ENCODE measurements at places on chromosomes 16 and 17. TPM values are rescaled to one million over a fixed set of nuclear protein-coding genes. Genes with fewer than 3 reads are reported as not detected.
A peak's percentile ranks its signal among the peaks of the same experiment; 100 is the strongest.

The KIFC3 gene
- total RNA-seq, result 14.0 TPM

The MAF gene
- 9.0 TPM for total RNA-seq

The CA10 gene
- total RNA-seq, result 23.4 TPM

The MYADML2 gene
- 0.36 TPM for total RNA-seq

The C1QTNF1 gene
- total RNA-seq, result 0.73 TPM

The KCNAB3 gene
- total RNA-seq, result 3.2 TPM

The TLCD3A gene
- 16.2 TPM for total RNA-seq

The NEUROD2 gene
- total RNA-seq, result 25.0 TPM

The SLC13A5 gene
- total RNA-seq, result 0.64 TPM

The IL21R gene
- total RNA-seq, result 0.09 TPM

The MT3 gene
- total RNA-seq, result 7.5 TPM

The SCGB1C2 gene
- total RNA-seq, result not detected

The MPP3 gene
- 49.0 TPM for total RNA-seq

The ANKRD40CL gene
- total RNA-seq, result not detected

The SMIM36 gene
- not detected for total RNA-seq

The TMEM98 gene
- 46.9 TPM for total RNA-seq

GRCh38 chr17:70089513-70090148 lies 14.6 kb downstream of the KCNJ16 start:
- no peak for DNase-seq

GRCh38 chr17:79684132-79684985 lies 46.4 kb upstream of the ENPP7 start:
- no peak for DNase-seq

GRCh38 chr17:45393411-45393810 lies 39.3 kb downstream of the ARHGAP27 start:
- DNase-seq, result no peak

GRCh38 chr16:54937671-54938211 lies 7.1 kb downstream of the IRX5 start:
- no peak for DNase-seq

GRCh38 chr16:17213025-17213424 lies 257.7 kb downstream of the XYLT1 start:
- DNase-seq, result no peak

DNA sequence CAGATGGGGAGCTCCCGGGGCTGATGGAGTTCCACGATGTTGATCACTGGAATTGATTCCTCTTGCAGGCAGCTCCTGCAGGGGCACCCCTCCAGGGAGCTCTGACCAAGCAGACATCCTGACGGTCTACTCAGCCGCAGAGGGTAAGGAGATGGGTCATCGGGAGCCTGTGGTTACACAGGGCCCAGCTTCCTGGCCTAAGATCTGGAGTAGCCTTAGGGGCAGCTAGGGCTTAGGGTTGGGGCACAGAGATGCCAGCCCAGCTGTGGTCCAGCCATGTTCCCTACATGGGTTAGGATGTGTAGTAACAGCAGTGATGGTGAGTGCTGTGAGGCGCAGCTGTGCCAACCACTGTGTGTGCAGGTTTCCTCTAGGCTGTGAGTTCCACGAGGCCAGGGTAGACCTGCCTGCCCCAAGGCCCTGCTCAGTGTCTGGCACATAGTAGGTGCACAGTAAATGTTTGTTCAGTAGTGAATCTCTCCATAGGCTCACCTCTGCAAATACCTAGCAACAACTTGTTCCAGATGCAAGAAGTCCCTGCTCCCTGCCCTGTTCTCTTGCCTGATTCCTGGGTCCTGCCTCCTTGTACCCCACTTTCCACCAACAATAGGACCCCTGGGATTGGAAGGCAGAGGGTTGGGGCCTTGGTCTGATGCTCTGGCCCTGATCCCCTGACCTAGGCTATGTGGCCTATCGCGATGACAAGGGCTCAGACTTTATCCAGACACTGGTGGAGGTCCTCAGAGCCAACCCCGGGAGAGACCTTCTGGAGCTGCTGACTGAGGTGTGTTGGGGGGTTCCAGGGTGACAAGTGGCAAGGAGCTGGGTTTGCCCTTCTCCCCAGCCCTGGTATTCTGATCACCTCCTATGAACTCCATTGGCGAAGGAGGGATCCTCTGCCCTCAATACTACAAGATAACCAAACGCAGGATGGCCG lies 13.7 kb downstream of the ZNF213 start:
- DNase-seq, result no peak

GRCh38 chr17:48352630-48353029 lies 77.4 kb downstream of the SKAP1 start:
- DNase-seq, result no peak

GRCh38 chr16:24035127-24035842 lies 199.5 kb downstream of the PRKCB start:
- no peak for DNase-seq

DNA sequence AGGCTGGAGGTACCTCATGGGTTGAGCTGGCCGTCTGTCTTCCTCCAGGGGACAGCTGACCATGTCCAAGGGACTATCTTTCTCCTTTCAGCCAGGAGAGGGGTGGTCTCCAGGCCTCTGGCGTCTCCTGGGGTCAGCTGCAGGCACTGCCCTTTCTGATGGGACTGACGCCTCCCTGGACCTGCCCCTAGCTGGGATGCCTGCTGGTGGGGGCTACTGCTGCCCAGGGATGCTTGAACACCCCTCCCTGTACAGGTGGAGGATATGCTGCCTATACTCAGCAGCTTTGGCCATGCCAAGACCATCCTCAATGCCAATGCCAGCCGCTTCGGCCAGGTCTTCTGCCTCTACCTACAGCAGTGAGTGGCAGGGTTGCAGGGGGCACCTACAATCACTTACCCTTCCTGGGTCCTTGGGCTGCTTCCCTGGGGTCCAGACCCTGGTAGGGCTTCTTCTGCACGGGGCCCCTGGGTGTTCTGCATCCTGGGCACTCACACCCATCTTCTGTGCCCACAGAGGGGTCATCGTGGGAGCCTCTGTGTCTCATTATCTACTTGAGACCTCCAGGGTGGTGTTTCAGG lies 4.2 kb downstream of the MYO15B start:
- DNase-seq, result no peak

- DNase-seq, result no peak
Observed at GRCh38 chr17:81794074-81794476, 9.9 kb upstream of the GCGR start.

GRCh38 chr17:7356072-7356549 lies 1.2 kb downstream of the TMEM95 start:
- peak; percentile 81 for DNase-seq

GRCh38 chr17:80133626-80133970 lies 13.3 kb downstream of the EIF4A3 start:
- DNase-seq, result no peak

- DNase-seq, result no peak
Observed at GRCh38 chr16:88343271-88343791, 39.4 kb upstream of the ZNF469 start.

DNA sequence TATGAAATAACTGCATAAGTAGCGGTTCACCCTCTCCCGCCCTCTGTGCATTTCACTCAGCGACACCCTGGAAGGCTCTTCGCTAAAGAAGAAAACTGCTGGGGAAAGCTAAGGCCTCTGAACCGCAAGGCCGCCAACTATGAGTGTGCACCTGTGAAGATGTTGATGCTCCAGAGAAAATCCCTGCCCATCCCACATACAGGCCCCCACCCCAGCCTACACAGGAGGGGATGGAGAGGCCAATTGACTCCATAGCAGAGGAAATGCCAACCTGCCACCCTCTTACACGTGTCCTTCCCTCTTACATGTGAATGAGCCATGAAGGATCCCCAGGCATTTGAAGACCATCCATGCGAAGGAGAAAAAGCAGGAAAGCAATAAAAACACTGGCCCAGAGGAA lies 104.8 kb downstream of the MGAT5B start:
- DNase-seq, result no peak

DNA sequence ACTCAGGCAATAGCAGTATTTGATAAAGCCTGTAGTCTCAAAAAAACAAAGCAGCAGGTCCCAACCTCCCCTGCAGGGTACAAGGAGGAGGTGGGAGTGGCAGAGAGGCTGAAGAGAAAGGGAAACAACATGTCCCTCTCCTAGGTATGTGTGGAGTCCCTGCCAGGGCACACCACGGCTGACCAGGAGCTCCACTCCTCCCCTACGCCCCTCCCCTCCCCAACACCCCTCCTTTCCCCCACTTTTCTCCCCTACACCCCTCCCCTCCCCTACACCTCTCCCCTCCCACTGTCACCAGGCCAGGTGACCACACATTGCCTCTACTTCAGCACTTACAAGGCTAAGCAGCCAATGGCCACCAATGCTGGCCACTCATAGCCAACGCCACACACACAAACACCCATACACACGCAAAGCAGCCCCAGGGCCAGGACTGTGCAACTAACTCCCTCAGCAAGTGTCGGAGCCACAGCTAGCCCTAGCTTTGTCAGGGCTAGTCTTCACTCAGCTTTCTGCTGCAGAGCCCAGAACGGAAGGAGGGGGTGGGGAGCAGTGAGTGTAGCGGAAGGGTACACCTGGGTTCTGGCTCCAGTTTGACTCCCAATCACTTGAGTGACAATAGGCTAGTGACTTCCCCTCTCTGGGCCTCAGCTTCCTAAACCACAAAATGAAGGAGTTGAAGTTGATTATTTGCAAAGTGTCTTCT lies 8.2 kb downstream of the CAVIN1 start:
- no peak for DNase-seq

GRCh38 chr16:74556375-74556922 lies 50.5 kb downstream of the GLG1 start:
- DNase-seq, result no peak

DNA sequence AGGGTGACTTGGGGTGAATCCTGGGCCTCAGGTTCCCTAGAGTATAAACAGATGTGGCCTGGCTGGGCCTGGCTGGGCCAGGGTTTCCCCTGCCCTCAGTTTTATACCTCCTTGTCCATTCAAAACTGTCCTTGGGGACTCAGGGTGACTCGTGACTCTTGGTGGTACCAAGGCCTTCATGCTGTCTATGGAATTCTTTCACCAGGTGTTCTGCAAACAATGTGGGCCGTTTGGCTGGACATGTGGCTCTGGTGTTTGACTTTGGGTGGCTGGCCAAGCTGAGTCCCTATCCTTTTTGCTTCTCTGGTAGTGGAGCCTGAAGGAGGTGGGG lies 3.3 kb downstream of the GPT2 start:
- DNase-seq, result no peak

DNA sequence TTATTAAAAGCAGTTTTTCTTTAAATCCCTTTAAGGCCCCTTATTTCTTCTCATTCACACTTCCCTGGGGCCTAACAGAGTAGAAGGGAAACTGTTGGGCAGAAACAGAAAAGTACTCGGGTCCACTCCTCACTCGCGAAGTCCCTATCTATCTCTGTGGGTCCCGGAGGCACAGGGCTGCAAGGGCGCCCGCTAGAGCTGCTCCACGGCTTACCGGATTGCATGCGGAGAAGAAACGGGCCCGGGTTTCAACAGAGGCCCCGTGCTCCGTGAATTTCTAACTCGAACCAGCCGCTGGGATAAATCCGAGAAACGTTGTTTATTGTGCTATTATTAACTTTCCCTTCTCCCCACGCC lies 4.3 kb downstream of the CBLN1 start:
- DNase-seq, result no peak

GRCh38 chr17:42980766-42981397 lies 517 bp downstream of the RUNDC1 start:
- peak; percentile 70 for DNase-seq

DNA sequence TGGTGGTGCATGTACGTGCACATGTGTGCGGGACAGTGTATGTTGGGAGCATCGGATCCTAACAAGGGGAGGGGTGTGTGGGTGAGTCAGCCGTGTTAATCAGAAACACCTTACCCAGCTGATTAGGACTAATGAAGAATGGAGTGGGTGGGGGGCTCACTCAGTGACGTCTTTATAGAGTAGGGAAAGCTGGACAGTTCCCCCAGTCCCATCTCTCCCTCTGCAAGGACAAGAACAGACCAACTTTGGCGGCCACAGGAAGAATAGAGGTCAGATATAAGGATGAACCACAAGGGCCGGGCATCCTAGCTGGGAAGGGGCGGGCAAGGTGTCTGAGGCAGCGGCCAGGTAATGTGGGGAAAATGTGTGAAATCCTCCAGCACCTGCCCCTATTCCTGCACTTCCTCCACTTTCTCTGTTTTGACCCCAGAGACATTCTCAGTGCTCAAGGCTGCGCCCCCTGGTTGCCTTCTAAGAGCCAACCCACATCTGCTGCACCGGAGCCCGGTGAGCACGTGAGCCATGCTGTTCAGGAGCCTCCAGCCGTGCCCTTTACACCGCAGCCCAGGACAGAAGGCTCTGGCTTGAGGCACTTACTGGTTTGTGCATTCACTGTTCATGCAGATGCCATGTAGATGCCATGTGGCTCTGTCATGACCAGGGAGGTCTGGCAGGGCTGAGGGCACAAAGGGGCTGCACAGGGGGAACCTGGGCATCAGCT lies 18.9 kb upstream of the TBX21 start:
- DNase-seq, result no peak

GRCh38 chr17:550041-550398 lies 164.6 kb downstream of the VPS53 start:
- DNase-seq, result no peak

DNA sequence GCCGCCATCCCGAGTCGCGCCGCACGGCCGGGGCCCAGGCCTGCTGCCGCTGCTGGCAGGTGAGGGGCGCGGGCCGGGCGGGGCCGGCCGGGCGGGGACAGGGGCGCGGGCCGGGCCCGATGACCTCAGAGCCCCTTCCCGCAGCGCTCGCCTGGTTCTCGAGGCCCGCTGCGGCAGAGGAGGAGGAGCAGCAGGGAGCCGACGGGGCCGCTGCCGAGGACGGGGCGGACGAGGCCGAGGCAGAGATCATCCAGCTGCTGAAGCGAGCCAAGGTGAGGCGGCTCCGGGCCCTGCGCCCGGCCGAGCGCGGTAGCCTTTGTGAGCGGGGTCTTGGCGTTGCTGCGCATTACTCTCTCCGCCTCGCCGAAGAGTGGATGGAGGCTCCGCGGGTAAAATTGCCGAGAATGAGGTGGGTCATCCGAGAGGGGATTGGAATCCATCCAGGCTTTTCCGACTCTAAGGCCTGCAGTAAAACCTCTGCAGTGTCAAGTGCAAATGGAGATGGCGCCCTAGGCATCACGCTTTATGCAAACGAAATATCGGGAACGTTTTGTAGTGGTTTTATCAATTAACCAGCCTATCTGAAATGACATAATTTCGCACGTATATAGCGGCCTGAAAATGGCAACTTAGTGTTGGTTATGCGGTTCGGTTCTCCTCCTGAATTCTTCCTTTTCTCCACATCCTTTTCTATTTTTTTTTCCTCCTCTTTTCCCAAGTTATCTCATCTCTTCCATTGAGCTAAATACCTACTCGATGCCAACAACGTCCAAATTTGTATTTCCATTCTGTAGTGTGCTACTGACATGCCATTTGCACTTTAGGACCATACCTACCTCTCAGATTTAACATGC lies 577 bp downstream of the TTC19 start:
- no peak for DNase-seq

GRCh38 chr16:59259074-59259949 lies 525.2 kb upstream of the GOT2 start:
- no peak for DNase-seq

Measured in cerebellum (tissue), 4 donors.